ENCODE measurements at places on chromosomes 1 and 21.

DNA sequence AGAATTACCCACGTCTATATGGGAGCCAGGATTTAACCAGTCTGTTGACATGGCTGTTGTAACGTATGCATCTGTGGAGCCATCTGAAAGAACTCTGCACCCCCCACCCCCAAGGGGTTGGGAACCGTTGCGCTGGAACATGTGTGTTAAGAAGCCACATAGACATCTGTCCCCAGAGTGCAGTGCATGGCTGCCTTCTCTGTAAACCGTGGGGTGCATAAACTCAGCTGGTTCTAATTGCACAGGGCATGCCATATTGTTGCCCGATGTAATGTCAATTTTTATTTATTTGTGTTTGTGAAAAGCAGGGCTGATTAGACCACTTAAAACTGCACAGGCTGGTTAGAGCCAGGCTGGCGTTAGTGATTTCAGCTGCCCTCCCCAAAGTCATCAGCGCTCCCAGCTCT, 70.1 kb upstream of the ROR1 start:
- DNase-seq = no peak

- no peak for DNase-seq
Measured at GRCh38 chr1:207003210-207003609, 29.3 kb downstream of the C1orf116 start.

DNA sequence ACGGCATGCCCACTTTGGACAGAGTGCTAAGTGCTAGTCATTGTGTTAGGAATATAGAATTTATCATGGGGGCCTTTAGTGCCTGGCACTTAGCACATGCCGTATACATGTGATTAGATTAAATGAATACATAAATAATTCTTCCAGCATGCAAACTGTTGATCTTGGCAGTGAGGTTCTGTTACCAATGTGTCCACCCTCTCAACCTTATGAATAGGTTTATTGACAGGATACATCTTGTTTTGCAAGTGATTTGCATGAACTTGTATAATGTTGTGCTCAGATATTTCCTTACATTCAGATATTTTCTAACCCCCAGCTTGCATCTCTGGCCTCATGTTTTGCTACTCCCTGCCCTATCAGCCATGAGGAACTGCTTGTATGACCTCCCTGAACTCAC, 60.3 kb upstream of the ZNF648 start:
- no peak for DNase-seq

DNA sequence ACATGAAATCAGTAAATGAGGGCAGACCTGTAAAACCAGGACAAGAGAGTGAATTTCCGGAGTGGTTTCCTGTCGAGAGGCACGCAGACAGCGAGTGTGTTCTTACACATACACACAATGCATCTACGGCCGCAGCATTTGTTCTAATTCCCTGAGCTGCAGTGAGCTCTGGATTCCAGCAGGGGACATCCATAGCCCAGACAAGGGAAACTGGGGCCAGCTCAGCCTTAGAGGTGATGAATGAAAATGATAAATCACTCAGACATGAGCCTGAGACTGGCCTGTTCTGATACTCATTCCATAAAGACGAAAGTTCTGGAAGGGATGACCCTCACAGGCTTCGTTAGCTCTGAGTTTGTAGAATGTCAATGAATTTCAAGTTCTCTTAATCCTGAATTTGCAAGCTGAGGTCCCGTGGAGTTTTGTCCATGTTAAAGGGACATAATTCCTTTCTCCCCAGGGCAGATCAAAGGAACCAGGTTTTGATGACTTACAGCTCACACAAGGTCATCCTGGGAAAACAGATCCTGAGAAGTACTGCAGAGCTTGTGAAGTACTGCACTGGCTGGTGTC, 207.9 kb upstream of the C1orf87 start:
- DNase-seq = no peak

DNA sequence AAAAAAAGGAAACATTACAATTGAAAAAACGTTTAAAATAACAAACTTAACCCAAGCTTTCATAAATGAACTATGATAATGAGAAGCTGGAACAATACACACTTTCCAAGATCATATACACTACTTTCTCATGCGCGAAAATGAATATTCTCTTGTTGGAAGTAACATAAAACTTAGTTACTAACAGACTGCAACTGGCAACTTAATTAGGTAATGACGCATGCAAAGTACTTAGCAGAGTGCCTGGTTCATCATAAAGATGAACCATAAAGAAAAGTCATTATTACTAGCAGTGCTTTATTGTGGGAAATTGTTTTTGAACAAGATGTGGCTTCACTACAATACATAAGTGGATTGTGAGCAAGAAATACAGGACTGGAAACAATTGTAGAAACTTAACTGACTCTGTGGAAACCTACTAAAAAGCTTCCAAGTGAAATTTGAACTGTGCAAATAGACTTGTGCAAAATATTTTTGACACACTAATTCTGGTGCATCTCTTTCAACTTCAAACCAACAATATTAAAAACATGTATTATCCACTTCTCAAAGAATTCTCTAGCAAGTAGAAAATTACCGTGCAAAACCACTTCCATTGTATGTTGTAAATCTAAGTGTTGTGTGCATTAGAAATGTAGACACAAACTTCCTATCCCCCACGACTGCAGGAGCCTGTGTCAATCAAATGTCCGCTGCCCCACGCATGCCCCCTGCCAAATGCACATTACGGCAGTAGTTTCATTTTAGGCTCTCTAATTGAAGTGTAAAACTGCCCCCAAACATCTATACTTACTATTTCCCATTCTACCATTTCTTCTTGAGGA, 2.0 kb downstream of the ARHGAP29 start:
- DNase-seq = no peak

DNA sequence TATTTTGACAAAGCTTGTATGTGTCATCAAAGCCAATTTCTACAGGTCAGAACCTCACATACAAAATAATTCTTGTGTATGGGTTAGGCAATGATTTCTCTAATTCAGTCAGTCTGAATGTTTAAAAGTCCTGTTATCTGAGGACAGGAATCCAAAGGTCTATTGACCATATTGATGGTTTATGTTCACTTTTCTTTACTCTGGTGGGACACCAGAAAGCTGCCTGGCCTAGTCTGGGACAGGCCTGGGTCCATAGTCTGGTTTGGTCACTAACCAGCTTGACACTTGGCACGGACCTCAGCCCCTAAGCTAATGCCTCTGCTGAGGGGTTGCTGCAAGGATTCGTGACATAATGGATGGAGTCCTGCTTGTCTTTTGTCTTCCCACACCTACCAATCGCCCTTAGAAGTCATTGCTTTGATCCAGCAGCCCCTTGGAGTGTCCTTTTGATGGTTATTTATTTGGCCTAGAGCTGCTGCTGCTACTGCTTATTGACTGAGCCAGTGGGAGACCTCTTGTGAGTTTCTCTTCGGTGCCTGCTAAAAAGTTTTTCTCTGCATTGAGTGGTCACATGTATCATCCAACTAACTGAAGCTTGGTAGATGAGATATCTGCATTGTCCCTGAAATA, 15.7 kb downstream of the IFNAR2 start:
- no peak for DNase-seq

GRCh38 chr1:154821083-154821482, 49.0 kb downstream of the KCNN3 start:
- no peak for DNase-seq

- DNase-seq = no peak
Measured at GRCh38 chr1:228988664-228989063, 253.4 kb downstream of the RHOU start.

- no peak for DNase-seq
Measured at GRCh38 chr1:147892216-147892615, 10.4 kb upstream of the GJA8 start.

DNA sequence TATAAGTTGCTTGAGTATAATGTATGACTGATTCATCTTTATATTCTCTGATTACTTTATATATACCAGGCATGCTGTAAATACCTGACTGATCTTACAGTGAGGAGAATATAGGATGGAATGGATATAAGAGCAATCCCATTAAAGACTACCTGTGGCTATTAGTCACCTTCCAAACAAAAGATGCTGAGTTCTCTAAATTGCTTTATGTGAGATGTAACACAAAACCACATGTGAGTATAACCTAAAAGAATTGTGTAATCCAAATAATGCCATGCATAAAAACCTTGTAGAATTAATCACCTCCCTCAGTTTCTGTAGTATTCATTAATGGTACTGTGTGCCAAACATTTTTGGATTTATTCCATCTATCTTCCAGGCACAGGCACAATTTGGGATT, 134.6 kb upstream of the LRRC7 start:
- DNase-seq = no peak

DNA sequence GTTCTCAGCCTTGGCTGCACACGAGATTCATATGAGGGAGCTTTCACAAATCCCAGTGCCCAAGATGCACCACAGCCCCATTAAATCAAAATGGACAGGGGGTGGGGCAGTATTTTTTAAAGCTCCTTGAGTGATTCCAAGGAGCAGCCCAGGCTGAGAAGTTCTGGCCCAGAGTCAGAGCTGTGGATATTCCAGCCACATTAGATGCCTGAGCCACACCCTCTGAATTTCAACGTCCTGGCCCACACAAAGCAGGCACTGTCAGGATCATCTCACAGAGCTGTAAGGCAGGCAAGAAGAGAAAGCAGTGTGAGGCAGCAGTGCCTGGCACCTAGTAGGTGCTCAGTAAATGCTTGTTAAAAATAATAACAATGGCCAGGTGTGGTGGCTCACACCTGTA, 37.4 kb downstream of the PAX7 start:
- no peak for DNase-seq

- DNase-seq = no peak
Measured at GRCh38 chr1:230498704-230499103, 72.6 kb upstream of the PGBD5 start.

- no peak for DNase-seq
Measured at GRCh38 chr1:89965193-89965768, 29.6 kb upstream of the ZNF326 start.

DNA sequence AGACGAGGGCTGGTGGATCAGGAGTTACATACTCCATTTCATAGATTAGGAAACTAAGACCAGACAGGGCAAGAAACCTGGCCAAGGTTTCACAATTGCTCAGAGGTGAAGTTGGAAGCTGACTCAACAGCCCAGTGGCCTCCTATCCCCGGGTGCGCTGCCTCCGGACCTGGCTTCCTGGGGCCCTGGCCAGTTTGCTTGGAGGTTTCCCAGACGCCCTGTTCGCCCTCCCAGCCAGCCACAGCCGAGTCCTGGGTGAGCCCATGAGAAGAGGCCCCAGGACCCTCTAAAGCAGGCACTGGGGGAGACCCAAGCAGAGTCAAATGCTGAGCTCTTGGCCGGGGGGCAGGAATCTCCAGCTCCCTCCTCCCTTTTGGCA, 180.1 kb downstream of the ZBTB18 start:
- no peak for DNase-seq

DNA sequence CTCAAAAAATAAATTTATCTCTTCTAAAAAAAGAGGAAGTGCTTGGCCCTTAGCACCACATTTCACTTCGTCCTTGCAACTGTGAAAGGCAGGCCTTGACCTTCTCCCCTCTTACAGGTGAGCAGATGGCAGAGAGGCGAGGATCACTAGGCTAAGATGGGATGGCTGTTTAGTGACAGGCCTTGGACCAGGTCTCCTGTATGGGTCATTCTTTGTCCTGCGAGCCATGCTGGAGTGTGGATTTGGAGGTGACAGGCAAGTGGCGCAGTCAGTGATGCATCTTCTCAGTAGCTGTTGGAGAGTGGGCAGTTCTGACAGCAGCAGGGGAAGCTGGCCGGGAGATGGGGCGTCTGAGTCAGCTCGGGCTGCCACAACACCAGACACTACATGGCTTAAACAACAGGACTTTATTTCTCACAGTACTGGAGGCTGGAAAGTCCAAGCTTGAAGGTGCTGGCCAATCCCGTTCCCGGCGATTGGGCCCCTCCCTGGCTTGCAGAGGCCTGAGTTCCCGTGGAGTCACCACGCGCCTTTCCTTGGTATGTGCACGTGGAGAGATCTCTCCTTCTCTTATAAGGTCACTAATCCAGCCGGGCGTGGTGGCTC, 16.5 kb downstream of the SLC27A3 start:
- no peak for DNase-seq

GRCh38 chr1:218421531-218421930, 76.4 kb downstream of the TGFB2 start:
- no peak for DNase-seq

DNA sequence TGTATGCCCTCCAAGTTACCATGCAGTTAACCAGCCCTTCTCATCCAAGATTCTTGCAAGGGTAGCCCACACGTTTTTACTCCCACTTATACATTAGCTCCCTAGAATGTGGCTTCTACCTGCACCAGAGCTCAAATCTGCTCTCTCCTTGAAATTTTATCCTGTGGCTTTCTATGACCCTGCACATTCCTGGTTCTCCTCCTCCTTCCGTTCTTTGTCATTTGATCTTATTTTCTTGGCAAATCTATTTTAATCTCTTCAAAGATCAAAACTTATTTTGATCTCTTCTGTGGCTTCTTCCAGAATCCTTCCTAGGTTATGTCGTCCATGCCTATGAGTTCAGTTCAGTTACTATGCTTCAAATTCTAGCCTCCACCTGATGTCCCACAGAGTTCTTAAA, 115.6 kb upstream of the GUCA2B start:
- no peak for DNase-seq

DNA sequence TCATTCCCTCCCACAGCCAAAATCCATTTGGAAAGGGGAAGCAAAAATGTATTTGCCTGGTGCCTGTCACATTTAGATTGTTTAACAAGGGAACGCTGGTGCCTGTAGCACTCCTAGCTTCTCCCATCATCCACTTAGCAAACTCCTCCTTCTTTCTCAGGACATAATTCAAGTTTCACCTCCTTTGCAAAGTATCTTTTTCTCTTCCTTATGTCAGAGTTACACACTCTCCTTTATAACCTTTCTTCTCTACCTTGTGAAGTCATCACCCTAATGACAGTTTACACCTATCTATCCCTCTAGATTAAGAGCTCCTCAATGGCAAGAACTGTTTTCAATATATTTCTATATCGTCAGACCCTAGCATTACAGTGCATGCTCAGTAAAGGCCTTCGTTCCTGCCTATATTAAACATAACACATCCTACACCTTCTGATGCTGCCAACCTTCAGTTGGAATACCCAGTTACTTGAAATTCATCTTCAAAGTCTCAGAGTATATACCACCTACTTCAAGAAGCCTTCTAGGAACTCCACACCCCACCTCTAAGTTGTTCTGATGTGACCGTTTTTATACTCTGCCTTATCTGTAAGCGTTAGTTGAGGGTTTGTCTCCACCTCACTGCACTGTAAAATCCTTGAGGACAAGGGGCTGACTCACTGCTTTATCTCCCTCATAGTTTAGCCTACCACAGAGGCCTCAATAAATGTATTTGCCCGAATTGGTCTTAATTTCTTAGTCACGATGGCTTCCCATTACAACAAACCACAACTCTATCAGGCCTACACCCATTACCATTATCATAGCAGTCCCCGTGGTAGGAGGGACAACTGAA, 1.0 kb upstream of the EPS15 start:
- DNase-seq = no peak

Measured in activated T-cell treated with anti-CD3 and anti-CD28 coated beads for 1 hour (primary cell).